ENCODE measurements at places on chromosomes 5 and 9.

GRCh38 chr9:136662656-136663581 is at the start of gene EGFL7:
EGFL7 (plus strand) TSS chr9:136662916; CDS start chr9:136668283, 5,367 bp downstream.
- no peak for DNase-seq

GRCh38 chr5:114380721-114381120 is 18.9 kb downstream of the KCNN2 start:
- no peak for DNase-seq

GRCh38 chr5:38994324-38994927 is 79.8 kb downstream of the RICTOR start:
- no peak for DNase-seq

GRCh38 chr9:119838210-119838609 is 469.0 kb upstream of the BRINP1 start:
- DNase-seq: no peak

GRCh38 chr5:177023303-177023664 is 788 bp downstream of the ZNF346 start:
- no peak for DNase-seq

- no peak for DNase-seq
Measured at GRCh38 chr5:171288066-171288465, 21.0 kb upstream of the TLX3 start.

DNA sequence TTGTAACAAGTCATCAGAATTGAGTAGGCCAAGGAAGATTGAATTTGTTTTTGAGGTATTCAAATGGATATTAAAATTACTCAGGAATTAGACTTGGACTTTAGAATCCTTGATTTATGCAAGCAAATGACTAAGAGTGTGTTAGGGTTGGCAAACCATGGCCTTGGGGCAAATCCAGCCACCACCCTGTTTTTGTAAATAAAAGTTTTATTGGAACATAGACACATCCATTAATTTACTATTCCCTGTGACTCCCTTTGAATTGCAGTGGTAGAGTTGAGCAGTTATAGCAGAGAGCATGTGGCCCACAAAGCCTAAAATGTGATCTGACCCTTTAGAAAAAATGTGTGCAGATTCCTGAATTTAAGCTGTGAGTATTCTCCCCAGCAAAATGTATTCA is 115.6 kb downstream of the WDR70 start:
- DNase-seq: no peak

- DNase-seq: peak; percentile 71
Measured at GRCh38 chr5:28344836-28345433, 1306.5 kb upstream of the CDH9 start.

DNA sequence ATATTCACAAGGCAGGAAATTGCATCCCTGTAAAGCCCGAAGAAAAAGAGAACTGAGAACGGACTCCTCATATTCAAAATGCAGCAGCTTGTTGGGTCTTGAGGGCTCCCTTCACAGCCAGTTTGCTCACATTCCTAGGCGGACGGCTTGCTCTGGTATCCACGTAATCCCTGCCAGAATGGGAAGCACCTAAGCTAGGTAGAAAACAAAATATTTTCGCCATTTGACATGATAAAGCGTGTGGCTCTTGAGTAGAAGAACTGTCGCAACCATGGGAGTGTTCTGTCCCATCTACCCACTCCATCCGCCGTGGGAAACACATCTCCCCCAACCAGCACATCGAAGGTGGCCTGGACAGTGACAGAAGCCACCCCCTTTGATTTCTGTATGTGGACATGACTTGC is 183.1 kb downstream of the GAS1 start:
- no peak for DNase-seq

DNA sequence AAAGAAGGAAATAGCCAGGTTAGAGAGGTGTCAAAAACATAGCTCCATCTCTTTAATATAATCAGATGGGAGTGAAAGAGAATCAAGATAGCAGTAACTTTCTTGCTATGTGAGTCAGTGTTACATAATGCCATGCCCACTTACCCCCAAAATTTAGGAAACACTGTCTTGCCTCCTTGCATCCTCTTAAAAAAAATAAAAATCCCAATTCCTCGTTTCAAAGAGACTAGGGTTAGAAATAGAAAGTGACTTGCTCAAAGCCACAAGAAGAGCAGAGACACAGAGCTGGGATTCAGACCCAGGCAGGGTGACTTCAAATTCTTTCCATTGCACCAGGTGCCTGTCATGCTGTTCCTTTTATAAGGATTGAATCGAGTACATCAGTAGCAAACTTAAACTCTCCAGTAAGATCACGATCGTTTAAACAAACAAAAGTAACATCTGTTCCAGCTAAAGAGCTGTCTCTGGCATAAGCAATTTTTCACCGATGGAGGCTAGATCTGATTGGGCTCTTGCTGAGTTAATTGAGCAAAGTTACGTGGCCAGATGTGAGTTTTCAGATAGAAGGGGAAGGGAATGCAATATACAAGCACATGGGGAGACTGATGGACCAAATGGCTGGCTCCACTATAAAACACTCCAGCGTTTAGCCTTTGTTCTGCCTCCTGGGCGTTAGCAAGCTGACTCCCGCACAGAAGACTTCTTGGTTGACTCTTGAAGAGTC is 176.9 kb downstream of the PALM2AKAP2 start:
- DNase-seq: no peak

DNA sequence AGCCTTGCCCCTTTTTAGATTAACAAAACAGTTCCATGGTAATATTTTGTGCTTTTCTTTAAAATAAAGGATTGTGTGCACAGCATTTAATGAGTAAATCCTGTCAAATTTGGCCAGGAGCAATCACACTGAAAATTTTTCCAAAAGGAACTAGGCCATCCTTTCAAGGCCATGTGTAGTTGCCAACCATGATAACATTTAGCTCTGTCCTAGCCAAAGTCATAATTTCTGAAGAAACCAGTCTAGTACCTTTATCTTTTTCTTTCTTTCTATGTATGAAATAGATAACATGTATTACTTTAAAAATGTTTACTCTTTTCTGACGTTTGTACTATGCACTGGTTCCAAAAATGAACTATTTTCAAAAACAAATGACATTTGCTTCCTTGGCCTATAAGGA is 143.7 kb downstream of the PBX3 start:
- DNase-seq: no peak

DNA sequence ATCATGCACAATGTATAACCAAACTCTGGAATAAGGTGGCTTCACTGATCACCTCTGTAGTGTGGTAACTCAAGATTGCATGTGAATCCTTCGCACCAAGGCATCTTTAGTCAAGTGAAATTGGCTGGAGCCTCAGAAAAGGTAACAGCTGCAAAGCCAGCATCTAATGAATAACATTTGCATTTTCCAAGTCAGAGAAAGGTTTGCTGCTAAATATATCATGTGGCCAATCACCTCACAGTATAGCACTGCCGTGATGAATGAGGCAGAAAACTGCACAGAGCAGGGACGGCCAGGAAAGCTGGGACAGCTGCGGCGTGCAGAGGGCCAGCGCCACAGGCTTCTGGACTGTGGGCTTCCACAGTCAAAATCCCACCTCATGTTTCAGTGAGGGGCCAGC is 18.5 kb downstream of the MRPS27 start:
- no peak for DNase-seq

DNA sequence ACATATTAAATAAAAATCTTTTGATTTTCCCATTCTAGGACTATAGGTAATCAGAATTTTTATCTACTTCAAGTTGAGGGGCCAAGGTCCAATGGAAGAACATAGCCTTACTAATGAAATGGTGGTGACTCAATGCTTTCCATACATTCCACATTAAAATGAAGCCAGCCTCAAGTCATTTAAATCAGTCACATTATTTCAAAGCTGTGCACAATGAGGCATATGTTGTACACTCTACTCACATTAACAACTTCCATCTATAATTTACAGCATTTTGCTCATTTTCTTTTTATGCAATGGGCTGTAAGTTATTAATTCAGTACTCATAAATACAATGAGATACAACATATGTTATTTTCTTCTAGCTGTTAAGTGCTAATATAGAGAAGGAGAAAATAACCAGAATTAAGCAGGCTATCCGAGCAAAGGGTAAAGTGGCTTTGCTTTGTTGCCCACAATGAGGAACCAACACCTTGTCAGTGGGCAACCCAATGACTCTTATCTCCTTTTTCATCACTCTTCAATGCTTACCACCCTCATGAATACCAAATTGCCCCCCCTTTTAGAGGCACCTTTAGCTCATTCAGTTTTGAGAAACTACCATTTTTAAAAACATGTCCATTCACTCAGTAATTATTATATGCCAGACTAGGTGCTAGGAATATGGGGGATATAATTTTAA is 52.4 kb downstream of the TTLL11 start:
- DNase-seq: no peak

GRCh38 chr5:125463466-125464092 is 717.1 kb upstream of the ZNF608 start:
- no peak for DNase-seq

GRCh38 chr9:6501526-6502210 is 88.7 kb downstream of the UHRF2 start:
- DNase-seq: no peak

GRCh38 chr5:178143901-178144300 is 9.8 kb downstream of the NHP2 start:
- DNase-seq: no peak

- no peak for DNase-seq
Measured at GRCh38 chr9:82934949-82935348, 128.0 kb downstream of the RASEF start.

DNA sequence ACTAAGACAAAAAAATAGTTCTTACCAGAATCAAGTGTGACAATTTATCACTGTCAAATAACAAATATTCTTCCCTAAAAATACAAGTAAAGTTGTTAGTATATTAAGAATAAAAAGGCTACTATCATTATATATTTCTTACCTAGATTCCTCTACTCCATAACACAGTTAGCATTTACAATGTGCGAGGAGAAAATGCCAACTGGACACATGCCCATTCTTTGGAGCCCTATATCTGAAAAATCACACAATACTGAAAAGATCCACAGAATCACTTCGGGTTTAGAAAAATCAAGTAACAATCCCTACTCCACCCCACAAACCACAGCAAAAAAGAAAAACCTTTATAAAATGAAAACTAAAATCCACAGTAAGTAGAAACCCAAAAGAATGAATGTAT is 70.9 kb downstream of the PKD2L2 start:
- DNase-seq: no peak

- DNase-seq: no peak
Measured at GRCh38 chr9:130890870-130891687, 5.5 kb downstream of the QRFP start.

DNA sequence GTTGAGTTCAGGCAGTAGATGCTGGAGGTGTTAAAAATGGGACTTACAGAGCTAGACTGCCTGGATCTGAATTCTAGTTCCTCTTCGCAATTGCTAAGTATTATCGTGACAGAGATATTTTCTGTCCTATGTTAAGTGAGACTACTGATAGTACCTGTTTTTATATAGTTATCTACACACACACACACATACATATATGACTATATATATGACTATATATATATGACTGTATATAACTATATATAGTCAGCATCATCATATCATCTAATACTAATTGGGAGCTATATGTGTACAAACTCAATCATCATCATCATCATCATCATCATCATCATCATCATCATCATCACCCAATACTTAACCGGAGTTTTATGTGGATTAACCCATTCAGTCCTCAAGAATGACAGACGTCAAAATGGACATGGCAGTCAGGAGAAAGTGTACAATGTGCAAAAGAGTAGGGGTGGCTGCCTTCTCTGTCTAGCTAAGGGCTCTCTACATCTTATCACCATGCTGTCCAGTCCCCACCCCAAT is 7.3 kb downstream of the PIK3R1 start:
- no peak for DNase-seq

DNA sequence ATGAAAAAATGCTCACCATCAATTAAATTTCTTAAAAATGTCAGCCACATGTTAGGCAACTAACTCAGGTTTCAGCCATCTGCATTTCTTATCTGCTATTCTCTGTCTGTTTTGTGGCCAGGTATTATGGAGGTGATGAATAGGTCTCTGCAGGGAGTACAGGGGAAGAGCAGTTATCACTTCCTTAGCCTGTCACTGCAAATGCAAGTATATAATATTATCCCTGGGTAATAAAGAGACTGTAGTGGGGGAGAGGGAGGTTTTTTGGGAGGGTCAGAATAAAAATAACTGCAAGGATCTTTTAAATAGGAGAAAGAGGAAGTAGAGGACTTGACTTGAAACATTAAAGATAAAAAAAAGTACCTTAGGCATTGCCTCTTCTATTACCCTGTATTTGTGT is 49.6 kb upstream of the PTGER4 start:
- no peak for DNase-seq

DNA sequence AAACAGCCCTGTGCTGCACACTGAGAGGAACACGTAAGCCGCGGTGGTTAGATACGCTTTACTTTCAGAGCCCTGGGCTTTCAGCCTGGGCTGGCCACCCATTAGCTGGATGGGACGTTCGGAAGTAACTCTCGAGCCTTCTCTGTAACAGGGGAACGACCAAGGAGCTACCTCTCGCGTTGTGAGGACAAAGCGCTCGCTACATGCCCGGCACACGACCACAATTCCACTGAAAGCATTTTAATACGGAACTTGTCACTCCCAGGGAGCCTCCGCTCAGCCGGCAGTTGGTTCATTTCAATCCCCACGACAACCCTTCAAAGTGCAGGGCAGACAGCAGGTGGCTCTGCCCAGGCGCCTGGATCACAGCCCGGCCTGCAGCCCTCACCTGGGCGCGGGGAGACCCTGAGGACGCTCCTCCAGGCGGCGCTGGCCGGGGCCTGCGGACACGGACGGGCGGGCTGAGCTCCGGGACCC is 368 bp downstream of the SURF1 start:
- DNase-seq: no peak

GRCh38 chr5:122064992-122065391 is 13.1 kb downstream of the LOX start:
- no peak for DNase-seq

DNA sequence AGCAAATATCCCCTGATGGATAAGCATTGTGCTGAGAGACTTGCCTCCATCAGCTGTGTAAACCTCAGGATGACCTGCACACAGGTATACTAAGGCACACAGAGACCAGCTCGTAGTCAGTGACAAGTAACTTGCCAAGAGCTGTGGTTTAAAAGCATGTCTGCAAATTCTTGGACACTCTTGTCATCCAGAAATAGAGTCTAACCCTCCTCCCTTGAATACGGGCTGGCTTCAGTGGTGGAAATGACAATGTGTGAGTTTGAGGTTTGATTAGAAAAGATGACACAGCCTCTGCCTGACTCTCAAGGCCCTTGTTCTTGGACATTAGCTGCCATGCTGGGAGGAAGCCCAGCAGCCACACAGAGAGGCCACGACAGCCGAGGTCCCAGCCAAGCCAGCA is 114.4 kb downstream of the GADD45G start:
- DNase-seq: no peak

- DNase-seq: no peak
Measured at GRCh38 chr5:24351285-24351684, 293.5 kb downstream of the CDH10 start.

- DNase-seq: no peak
Measured at GRCh38 chr5:81626524-81626923, 124.4 kb downstream of the SSBP2 start.

GRCh38 chr5:56840597-56840996 is 25.2 kb downstream of the MAP3K1 start:
- no peak for DNase-seq

DNA sequence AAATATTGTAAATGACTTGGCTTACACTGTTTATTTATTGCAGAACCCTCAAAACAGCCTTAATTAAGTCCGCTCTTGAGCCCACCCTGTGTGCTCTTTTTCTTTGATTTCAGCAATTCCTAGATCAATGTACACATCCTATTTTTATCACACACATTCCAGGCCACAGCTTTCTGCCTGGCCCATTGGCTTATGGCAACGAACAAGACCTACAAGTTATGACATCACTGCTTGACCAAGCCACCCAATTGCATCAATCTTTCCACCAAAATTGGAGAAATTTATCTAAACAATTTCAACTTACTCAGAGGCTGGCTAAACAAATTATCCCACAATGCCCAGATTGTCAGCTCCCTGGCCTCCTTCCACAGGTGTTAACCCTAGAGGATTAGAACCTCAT is 158.4 kb downstream of the CPLANE1 start:
- no peak for DNase-seq

All from DMS153 (cell line).